NCI-H446 treated with DMSO at 0.1 percent for 48 hours (cell line): ENCODE measurements at places on chromosomes 11 and 22.

DNA sequence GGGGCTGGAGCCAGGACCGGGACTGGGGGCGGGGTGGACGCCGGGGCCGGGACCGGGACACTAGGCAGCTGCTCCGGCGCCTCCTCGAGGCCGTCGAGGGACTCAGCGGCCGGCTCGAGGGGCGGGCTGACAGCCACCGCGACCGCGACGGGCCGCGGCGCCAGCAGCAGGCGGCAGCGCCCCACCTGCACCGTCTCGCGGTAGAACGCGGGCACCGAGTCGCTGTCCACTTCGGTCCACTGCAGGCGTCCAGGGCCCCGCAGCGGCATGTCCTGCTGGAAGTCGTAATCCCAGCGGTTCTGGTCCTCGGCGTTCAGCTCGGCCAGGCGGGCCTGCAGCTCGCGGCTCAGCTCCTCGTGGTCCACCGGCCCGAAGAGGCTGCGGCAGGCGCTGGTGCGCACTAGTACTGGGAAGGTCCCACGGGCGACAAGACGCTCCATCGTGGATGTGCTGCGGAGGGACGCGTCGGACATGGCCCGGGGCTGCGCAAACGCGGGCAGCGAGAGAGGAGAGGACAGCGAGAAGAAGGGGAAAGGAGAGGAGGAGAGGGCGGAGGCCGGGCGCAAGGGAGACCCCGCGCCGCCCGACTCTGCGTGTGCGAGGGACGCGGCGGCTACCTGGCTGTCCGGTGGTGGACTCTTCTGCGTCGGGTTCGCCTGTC, 428 bp downstream of the CDKN1C start:
- DNase-seq: no peak

- DNase-seq: no peak
Measured at GRCh38 chr11:45513821-45514340, 151.5 kb downstream of the CHST1 start.

DNA sequence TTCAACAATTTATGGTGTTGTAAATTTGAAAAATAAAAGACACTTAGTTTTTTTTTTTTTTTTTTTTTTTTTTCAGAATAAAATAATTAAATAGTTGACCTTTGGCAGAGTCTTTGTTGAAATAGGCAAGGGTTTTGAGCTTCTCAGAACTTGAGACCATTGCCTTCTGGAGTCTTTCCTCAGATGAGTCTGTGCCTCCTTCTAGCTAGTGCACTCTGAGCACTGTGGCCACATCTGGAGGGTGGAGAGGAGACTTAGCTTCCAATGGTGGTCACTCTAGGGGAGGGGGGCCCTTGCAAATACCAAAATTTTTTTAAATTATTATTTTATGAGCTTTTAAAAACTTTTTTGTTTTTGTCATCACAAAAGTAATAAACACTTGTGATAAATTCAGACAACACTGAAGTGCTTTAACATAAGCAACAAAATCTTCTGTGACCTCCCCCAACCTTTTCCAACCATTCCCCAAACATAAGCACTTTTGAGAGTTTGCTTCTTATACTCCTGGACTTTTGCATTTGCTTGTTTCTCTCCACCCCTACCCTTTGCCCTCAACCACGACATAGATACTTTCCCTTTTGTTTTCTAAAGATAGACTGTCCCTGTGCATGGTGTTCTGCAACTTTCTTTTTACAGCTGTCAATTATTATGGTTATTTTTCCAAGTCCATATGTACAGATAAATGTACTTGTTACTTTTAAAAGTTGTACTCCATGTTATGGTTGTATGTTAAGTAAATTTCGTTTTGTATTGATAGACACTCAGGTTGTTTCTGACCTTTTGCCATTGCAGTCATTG, 41.1 kb downstream of the BMAL1 start:
- DNase-seq: no peak

DNA sequence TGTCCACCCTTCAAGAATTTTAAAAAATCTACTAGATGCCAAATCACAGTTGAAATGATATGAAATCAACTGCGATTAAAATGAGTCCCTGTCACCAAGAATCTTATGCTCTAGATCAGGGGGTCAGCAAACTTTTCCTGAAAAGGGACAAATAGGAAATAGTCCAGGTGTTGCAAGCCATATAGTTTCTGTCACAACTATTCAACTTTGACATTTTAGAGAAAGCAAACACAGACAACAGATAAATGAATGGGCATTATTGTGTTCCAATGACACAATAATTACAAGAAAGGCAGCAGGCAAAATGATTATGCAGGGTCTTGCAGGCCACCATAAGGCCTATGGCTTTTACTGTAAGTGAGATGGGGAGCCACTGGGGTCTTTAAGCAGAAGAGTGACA, 58.6 kb downstream of the IMMP1L start:
- no peak for DNase-seq

DNA sequence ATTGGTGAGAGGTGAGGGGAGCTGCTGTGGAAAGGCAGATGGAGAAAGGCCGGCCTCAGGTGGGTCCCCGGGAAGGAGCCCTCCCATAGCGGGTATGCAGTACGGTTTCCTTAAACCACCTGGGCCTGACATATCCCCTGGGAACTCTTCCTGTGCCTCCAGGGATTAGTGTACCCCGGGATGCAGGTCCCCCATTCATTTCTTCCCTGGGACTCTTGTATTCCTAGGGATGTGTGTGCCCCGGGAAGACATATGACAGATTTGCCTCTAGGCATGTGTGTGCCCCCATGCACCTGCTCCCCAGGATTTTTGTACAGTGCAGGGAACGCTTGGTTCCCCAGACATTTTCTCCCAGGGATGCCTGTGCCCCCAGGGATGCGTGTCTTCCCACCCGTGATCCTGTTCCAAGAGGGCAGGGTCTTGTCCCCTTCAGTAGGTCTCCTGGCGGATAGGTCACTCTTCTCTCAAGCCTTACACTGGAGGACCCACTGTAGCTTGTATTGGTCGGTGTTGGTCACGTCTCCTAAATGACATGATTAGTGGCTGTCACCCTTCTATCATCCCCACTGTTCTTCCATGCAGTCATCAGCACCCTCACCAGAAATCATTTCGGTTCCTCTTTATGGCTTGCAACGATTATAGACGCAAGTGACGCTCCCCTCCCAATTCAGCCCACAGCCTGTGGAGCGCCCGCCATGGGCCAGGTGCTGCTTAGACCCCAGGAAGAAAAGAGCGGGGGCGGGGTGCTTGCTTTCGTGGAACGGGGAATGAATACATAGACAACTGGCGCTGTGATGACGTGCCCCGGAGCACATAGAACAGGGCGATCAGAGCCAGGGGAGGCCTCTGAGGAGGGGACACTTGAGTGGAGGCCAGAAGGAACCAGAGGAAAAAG, 1.3 kb downstream of the PARVB start:
- DNase-seq: no peak

- no peak for DNase-seq
Measured at GRCh38 chr11:74487875-74488274, 5.6 kb downstream of the LIPT2 start.

DNA sequence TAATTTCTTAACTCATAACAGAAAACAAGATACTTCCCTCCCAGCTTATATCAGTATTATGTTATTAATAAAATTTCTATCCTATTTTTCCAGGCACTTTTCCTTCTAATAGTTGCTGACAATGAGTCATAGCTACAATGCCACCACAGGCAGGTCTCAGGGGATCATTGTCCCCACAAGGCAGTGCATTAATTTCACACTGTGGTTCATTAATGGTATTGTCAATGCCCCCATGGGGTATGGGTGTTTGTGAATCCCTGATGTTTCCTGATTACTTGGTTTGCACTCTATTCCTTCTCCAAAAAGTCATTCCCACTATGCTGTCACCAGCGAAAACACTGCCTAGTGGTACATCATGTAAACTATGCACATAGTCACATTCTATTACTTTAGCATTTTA, 345.5 kb upstream of the CTSC start:
- no peak for DNase-seq

DNA sequence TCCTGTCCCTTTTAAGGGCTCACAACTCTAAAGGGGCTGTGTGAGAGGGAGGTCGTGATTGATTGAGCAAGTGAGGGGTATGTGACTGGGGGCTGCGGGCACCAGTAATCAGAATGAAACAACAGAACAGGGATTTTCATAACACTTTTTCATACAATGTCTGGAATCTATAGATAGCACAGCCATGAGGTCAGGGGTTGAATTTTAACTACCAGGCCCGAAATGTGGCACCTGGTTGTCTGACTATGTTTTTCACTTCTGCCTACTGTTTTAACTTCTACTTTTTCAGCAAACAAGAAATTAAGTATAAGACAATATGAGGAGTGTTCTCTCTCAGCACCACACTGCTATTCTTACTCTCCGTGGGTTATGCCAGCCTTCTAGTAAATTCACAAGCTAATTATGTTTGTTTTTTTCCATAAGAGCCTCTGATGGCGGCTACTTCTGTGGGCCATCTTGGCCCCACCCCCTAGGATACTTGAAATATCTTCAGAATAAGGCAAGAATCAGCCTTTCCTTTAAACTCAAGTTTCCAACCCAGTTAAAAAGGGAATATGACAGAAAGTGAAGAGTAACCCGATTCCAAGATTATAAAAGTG, 552.8 kb upstream of the CHORDC1 start:
- no peak for DNase-seq

DNA sequence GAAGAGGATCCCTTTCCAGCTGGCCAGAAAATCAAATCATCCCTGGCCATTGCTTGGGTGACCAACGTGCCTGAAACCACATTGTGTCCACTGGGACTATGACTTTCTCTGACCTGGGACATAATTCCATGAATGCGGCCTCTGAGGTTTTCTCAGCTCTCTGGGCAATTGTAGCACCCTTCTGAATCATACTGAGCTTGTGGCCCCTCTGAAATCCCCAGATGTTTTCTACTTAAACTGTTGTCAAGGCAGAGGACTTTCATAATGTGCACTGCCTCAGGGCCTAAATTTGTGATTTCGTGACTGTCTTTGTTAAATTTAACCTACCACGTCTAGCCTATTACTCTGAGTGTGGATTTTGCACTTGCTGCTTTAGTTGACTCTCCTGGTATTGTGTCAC, 321.1 kb upstream of the PLET1 start:
- DNase-seq: no peak

DNA sequence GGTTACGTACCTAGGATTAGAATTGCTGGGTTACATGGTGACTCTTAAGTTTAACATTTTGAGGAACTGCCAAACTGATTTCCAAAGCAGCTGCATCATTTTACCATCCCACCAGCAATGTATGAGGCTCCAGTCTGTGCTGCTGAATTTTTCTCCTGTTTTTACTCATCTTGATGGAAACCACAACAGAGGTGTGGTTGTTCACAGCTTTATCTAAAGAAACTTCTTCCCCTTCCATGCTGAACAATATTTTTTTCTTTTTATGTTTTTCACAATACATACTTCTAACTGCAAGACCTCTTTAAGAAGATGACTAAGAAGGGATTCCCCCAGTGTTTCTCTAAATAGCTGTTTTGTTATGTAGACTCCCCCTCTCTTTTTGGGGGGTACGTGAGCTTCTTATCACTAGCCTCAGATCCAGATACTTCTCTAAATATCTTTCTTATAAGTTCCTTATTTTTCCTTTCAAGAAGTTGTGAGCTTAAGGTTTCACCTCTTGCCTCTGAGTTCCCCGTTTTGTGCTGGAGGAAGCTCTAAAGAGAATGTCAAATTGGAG, 24.0 kb downstream of the TCP11L1 start:
- no peak for DNase-seq

GRCh38 chr11:130465263-130465662, 16.8 kb downstream of the ADAMTS15 start:
- DNase-seq: no peak

- DNase-seq: no peak
Measured at GRCh38 chr11:65538915-65539743, 14.2 kb downstream of the SCYL1 start.

DNA sequence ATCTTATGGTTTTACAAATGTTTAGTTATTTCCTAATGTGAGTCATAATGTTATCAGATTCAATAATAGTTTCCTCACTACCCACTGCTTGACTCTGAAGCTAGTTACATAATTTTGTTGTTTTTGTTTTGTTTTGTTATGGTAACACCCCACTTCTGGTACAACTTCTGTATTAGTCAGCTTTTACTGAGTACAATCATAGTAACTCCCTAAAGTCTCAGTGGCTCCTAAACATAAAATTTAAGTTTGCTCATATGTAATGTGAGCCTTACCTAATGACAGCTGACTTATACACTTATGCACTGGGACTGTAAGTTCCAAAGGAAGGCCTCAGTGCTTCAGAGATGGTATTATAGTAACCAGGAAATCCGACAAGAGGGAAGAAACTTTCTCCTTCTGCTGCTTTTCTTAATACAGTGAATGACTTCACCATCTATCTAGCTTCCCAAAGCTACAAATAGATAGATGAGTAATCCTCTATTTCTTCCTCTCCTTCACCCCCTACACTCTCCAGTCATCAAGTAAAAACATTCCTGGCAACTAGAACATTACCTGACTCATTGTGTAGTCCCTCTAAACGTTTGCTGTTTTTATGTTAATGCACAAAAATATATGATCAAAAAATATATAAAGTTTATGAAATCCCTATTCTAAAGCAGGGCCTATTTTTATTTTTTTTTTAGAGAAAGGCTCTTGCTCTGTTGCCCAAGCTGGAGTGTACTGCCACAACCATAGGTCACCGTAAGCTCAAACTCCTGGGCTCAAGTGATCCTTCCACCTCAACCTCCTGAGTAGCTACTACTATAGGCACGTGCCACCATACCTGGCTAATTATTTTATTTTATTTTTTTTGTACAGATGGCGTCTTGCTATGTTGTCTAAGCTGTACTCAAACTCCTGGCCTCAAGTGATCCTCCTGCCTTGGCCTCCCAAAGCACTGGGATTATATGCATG, 563.0 kb downstream of the SOX6 start:
- DNase-seq: no peak

DNA sequence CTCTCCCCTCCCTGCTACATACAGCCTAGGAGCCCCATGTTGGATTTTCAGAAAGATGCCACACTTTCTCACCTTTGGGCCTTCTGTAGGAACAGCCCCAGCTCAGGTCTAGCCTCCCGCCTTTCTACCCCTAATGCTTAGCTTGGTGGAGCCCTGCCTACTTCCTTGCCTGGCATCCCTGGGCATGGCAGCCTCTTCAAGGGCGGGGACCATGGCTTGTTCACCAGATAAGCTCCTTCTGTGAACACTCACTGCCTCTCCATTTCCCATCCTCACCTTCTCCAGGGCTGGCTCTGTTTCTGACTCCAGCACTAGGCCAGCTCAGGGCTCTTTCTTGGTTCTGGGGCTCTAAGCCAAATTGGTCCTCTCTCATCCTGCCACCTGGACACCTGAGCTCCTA, 1.4 kb downstream of the SEPTIN3 start:
- no peak for DNase-seq

- DNase-seq: no peak
Measured at GRCh38 chr11:15481871-15482270, 367.1 kb downstream of the INSC start.

GRCh38 chr22:38403812-38404211, 51.2 kb downstream of the KCNJ4 start:
- no peak for DNase-seq

GRCh38 chr11:28137832-28138231, 29.6 kb downstream of the METTL15 start:
- no peak for DNase-seq

DNA sequence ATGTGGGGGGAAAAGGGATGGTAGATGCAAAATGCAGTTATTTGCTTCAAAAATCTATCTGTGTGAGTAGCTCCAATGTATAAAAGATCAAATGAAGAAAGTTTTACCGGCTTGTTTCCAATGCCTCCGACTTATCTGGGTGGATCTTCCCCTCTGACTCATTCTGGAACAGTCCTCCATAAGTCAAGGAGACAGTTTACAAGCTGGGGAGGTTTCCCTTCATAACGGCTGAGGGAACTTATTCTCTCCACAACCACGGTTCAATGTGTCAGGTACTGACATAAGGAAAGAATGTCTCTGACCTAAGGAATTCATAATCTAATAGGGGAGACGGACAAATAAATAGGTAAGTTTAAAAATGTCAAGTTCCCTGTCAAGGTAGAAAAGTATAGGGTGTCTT, 49.7 kb upstream of the BIRC3 start:
- DNase-seq: no peak
